ENCODE measurements at places on chromosomes 6 and 20.

DNA sequence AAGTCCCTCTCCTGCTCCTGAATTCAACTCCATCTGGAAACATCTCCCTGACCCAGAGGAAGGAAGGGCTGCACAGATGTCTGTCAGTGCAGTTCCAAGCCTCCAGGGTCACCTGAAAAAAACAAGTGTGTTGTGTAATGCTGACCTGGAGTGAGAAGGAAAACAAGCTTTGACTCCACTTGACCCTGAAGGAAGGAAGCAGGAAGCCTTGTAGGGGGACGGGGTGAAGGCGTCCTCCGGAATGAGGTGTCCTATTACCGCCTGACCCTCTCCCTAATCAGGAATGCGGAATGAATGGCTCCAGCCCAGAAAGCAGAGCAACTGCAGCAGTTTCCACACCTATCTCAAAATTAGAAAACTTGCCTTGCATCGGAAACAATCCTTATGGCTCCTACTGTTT is 13.9 kb upstream of the ADGRF5 start:
- H3K4me1 ChIP-seq: no peaks in the 10 kb centered on the region
- no peaks in the 10 kb centered on the region for H3K36me3 ChIP-seq
- H3K4me3 ChIP-seq: no peak overlapping the region
- no peak for DNase-seq
- no peaks in the 10 kb centered on the region for H3K27me3 ChIP-seq

GRCh38 chr6:83062225-83062624 is 3.4 kb downstream of the UBE3D start:
- no peaks in the 10 kb centered on the region for H3K27me3 ChIP-seq
- peaks cover 17% of the 10 kb centered on the region for H3K4me1 ChIP-seq
- H3K27ac ChIP-seq: no peak overlapping the region
- H3K4me3 ChIP-seq: no peak overlapping the region
- peaks cover 5% of the 10 kb centered on the region for H3K36me3 ChIP-seq

DNA sequence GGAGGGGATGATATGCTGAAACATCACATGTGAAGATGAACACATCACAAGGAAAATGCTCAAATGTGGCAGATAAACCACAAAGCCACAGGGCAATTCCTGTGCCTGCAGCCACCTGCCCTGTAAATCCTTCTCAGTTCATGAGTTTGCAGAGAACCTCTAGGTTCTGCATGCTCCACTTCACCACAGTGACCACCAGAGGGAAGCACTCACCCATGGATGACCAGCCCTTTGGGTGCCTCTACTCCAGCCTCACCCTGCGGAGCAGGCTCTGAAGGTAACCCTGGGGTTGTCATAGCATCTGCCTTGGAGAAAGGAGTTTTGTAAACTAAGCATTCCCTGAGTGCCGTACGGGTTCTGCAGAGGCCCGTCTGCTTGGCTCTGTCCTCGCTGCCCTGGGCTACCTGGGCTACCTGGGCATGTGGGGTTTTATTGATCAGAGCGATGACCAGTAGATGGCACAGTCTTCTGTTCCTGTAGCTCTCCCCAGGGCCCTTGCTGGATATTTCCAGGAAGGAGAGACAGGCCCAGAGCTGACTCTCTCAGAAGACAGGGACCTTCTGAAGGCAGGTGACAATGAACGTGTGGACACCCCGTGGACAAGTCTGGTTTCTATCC is 31.7 kb upstream of the CST1 start:
- no peak overlapping the region for H3K27ac ChIP-seq
- no peak overlapping the region for H3K4me3 ChIP-seq
- H3K36me3 ChIP-seq: no peaks in the 10 kb centered on the region
- H3K27me3 ChIP-seq: peaks cover 3% of the 10 kb centered on the region

GRCh38 chr20:9397928-9398327 is 116.5 kb upstream of the LAMP5 start:
- no peaks in the 10 kb centered on the region for H3K27me3 ChIP-seq
- no peak overlapping the region for H3K27ac ChIP-seq
- no peaks in the 10 kb centered on the region for H3K36me3 ChIP-seq
- H3K4me1 ChIP-seq: no peaks in the 10 kb centered on the region

GRCh38 chr6:133309579-133309978 is 68.4 kb downstream of the EYA4 start:
- H3K4me1 ChIP-seq: no peaks in the 10 kb centered on the region
- H3K4me3 ChIP-seq: no peak overlapping the region

DNA sequence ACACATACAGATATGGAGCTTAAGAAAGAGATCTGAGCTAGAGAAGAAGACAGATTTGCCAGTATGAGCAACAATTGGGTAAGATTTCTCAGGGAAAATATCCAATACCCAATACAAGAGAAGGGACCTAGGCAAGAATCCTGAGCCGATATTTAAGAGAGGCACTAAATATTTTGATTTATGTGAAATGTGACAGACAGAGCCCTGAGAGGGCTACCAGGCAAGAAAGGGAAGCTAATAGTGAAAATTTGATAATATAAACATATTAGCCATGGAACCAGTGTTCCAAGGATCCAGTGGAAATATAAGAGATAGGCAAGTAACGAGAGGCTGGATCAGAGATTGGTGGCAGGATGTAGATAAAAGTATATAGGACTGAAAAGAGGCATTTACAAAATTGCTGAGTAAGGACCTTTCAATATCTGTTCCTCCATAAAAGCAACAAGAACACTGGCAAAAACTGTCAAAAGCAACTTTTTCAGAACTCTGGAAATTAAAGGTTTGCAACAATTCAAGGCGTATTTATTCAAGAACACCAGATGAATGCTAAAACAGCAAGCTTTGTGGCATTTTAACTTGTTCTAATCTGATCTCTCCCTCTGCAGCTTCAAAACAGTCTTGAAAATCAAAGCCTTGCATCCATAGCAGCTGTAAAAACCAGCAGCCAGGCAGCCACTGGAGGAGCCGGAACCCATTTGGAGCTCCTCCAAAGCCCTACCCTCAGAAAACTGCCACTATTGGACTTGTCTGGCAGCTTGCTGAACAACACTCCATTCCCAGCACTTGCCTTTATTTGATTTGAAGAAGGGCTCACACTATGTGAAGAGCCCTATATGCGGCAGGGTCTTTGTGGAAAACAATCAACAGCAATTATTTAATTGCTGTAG is 58.8 kb downstream of the REV3L start:
- H3K27me3 ChIP-seq: no peaks in the 10 kb centered on the region
- no peak overlapping the region for H3K27ac ChIP-seq
- no peak for DNase-seq

DNA sequence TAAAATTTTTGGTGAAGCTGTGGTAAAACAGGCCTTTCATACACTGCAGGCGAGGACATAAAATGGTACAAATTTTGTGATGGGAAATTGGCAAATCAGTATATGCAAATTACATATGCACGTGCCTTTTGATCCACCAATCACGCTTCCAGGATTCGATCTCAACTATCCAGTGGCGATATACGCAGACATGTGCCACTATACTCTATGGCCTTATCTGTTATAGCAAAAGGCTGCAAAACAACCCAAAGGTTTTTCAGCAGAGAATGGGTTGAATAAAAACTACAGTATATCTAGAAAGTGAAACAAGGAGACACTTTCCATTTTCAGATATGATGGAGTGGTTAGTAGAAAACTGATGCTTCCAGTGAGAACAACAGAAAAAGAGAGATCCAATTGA is 41.9 kb upstream of the ERVFRD-1 start:
- peak overlapping the region; percentile 62 for H3K4me3 ChIP-seq
- H3K27ac ChIP-seq: peak overlapping the region; percentile 15
- H3K27me3 ChIP-seq: peaks cover 6% of the 10 kb centered on the region

DNA sequence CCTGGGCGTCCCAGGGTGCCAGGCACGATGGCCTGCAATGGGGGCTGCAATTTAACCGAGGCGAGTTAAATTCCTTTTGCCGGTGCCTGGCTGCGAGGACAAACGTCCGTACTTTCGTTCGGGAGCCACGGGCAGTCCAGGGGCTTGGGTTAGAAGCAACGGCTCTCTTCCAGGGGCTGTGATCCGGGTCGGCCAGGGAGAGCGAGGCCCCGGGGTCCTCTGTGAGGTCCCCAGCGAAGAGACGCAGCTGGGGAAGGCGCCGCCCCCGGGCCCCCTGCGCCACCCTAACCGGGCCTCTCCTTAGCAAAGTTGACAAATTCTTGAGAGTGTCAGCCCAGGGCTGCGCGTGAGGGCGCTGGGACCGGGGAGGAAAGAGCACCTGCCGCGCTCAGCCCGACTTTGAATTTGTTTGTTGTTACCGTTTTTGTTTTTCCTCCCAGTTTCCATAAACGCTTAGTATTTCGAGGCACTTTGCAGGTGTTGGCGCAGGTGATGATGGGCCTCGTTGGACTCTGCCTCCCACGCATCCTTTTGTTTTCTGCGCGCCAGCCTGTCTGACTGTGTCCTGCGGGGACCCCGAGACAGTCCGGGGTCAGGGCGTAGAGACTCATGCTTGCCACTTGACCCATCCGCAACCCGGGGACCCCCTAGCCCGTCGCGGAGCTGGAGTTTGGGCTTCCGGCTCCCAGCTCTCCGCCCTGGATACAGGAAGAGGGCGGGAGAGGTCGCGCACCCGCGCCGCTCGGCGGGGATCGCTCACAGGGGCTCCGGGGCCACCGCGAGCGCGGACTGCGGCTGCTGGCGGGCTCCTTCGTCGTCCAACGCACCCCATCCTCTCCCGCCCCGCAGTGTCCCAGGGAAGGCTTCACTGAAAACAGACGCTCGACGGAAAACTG is 5.8 kb downstream of the OLIG3 start:
- peak overlapping the region; percentile 50 for H3K4me3 ChIP-seq
- peaks cover 13% of the 10 kb centered on the region for H3K36me3 ChIP-seq
- peaks cover 88% of the 10 kb centered on the region for H3K27me3 ChIP-seq
- no peak for DNase-seq
- peak overlapping the region; percentile 38 for H3K27ac ChIP-seq

DNA sequence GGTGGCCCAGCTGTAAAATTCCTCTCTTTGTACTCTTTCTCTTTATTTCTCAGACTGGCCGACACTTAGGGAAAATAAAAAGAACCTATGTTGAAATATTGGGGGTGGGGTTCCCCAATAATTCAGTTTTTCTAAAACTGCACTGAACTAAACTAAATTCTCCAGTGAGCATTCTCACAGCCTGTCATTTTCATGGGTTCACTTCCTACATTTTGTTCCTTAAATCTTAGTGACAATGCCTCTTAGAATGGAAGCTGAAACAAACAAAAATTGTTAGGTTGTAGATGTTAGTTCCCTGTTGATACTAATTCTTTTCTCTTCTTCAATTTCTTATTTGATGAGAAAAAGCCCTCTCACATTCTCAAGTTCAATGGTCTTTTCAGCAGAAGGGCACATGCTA is 35.8 kb upstream of the IFNGR1 start:
- no peak overlapping the region for H3K4me3 ChIP-seq
- DNase-seq: no peak
- H3K27ac ChIP-seq: no peak overlapping the region
- no peaks in the 10 kb centered on the region for H3K4me1 ChIP-seq

GRCh38 chr6:154567695-154568220 is 57.3 kb upstream of the CNKSR3 start:
- H3K36me3 ChIP-seq: no peaks in the 10 kb centered on the region
- peaks cover 6% of the 10 kb centered on the region for H3K27me3 ChIP-seq
- H3K4me3 ChIP-seq: no peak overlapping the region
- H3K27ac ChIP-seq: no peak overlapping the region
- DNase-seq: no peak
- H3K4me1 ChIP-seq: no peaks in the 10 kb centered on the region

GRCh38 chr6:2221726-2222274 is 23.6 kb downstream of the GMDS start:
- no peaks in the 10 kb centered on the region for H3K36me3 ChIP-seq
- peaks cover 22% of the 10 kb centered on the region for H3K4me1 ChIP-seq
- H3K27ac ChIP-seq: peak overlapping the region; percentile 91
- H3K27me3 ChIP-seq: no peaks in the 10 kb centered on the region
- no peak for DNase-seq
- H3K4me3 ChIP-seq: peak overlapping the region; percentile 81

DNA sequence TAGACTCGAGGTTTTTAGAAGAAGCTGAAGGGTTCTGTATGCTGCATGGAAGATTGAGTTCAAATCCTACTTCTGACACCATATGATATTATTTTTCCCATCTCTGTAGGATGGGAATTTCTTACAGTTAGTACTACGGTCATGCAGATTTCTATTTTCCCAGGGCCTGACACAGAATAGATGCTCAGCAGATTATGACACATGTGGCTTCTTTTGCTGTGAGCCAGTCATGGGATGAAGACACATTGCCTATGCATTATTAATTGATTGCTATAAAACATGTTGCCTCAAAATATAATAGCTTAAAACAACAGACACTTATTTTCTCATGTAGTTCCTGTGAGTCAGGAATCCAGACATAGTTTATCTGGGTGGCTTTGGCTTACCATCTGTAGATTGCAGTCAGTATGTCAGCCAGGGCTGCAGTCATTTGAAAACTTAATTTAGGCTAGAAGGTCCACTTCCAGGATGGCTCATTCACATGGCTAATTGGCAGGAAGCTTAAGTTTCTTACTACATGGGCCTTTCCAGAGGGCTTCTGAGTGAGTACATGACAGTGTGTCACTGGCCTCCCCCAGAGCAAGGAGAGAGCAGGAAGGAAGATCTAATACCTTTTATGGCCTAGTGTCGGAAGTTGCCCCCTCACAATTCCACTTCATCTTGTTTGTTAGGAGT is 29.5 kb downstream of the TOP1 start:
- H3K27ac ChIP-seq: no peak overlapping the region
- peaks cover 39% of the 10 kb centered on the region for H3K4me1 ChIP-seq
- peaks cover 45% of the 10 kb centered on the region for H3K36me3 ChIP-seq
- DNase-seq: no peak
- H3K27me3 ChIP-seq: no peaks in the 10 kb centered on the region

GRCh38 chr6:14180609-14181008 is 63.0 kb downstream of the CD83 start:
- H3K4me1 ChIP-seq: no peaks in the 10 kb centered on the region
- H3K36me3 ChIP-seq: no peaks in the 10 kb centered on the region
- no peak overlapping the region for H3K4me3 ChIP-seq
- no peaks in the 10 kb centered on the region for H3K27me3 ChIP-seq

- H3K4me1 ChIP-seq: peaks cover 41% of the 10 kb centered on the region
- H3K27me3 ChIP-seq: no peaks in the 10 kb centered on the region
- H3K27ac ChIP-seq: peak overlapping the region; percentile 93
Observed at GRCh38 chr6:89818977-89819335, 638 bp downstream of the MDN1 start.

DNA sequence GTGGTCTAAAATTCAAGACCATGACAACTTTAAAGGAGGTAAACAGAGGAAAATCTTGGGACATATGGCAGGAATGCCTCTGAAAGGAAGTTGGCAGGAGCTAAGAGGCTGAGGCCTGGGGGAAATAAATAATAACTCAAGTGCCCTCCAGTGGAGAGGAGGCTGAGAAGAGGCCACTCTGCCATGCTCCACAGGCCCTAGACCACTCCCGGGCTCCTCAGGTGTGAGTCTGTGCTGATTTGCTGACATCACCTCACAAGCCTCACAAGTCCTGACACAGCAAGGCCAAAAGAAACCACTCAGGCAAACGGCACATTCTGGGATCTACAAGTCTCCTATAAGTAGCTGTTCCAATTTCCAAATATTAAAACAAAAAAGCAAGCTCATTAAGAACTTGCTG is 91.0 kb upstream of the RIPOR2 start:
- H3K36me3 ChIP-seq: peaks cover 16% of the 10 kb centered on the region
- H3K4me1 ChIP-seq: peaks cover 58% of the 10 kb centered on the region
- no peaks in the 10 kb centered on the region for H3K27me3 ChIP-seq
- peak overlapping the region; percentile 80 for H3K27ac ChIP-seq
- no peak for DNase-seq

All from activated CD4-positive, alpha-beta T cell treated with anti-CD3 and anti-CD28 coated beads, Interleukin-2, amount 10 ng/mL, durations not matched to agents 7 days and 5 days (primary cell).